GM12892 (cell line): ENCODE measurements at places on chromosomes 5 and 9.
A peak's percentile ranks its signal among the peaks of the same experiment; 100 is the strongest.

DNA sequence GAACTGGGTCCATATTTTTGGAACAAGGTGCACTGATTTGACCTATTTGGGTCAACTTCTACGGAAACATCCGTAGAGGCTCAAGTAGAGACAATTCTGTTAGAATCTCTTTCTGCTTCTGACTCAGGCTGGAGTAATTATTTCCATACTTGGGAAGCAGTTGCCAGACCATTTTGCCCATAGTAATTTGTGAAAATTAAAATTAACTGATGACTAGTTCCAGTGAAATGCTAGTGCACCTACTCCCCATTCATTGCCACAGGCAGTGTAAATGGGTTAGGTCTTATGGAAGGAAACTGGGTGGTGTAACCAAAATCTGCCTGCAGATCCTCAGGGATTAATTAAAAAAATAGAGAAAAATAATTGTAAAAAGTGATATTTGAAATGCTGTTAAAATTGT is 201.1 kb downstream of the TENT4A start:
- no peak for DNase-seq

- DNase-seq = no peak
These were observed 175.7 kb upstream of the OTULINL start for GRCh38 chr5:14405706-14406553.

DNA sequence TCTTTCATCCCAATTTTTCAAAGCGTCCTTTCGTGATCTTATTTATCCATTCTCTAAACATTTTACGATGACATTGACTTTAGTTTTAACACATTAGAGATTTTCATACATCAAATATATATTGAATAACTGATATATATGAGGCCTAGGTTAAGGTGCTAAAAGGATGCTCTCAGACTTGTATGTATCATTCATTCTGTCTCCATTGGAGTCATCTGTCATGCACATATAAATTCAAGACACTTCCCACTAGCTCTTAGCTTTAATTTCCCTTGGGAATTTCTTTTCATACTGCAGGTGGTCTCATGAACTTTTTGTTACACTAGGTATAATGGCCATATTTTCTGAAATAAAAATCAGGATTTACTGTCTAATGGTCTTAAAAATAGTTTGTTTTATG is 635.8 kb upstream of the C9orf72 start:
- no peak for DNase-seq

GRCh38 chr5:108379722-108380530 is 2.0 kb downstream of the FBXL17 start:
- DNase-seq = no peak

DNA sequence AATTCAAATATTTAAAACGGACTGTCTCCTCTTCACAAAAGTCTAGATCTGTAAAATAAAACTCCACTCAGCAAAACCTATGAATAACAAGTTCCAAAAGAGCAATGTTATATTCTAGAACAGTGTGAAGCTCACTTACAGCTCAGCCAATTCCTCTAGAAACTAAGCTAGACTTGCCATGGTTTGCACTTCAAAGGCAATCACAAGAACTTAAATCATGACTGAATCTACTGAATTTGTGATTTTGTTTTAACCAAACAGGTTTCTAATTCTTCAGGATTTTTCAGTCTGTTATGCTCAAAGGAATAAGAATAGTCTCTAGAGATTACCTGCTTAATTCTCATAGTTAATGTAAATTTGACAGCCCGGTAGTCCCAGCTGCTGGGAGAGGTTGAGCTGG is 1.4 kb upstream of the PKD2L2 start:
- no peak for DNase-seq

DNA sequence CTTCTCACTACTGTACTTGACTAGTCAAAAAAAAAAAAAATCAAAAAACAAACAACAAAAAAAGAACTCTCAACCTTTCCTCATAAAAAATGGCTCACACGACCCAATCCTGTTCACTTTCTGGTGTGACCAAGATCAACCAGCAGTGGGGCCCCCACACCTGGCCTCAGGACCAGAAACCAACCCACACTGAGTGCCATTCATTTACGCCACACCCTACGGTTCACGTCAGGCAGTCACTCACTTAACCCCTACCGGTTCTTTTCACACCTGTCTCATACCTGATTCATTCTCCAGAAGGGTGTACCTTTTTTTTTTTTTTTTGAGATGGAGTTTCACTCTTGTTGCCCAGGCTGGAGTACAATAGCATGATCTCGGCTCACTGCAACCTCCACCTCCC is 5.7 kb downstream of the SUSD1 start:
- no peak for DNase-seq

- peak; percentile 66 for DNase-seq
These were observed 17.3 kb downstream of the SLC22A5 start for GRCh38 chr5:132386644-132387286.

- DNase-seq = no peak
These were observed 8.9 kb downstream of the PARP8 start for GRCh38 chr5:50675385-50675784.

- no peak for DNase-seq
These were observed at the start of gene FYB1 for GRCh38 chr5:39219437-39219836. Gene FYB1 (minus strand): TSS chr5:39219563. CDS start chr5:39202960, 16,603 bp downstream.

DNA sequence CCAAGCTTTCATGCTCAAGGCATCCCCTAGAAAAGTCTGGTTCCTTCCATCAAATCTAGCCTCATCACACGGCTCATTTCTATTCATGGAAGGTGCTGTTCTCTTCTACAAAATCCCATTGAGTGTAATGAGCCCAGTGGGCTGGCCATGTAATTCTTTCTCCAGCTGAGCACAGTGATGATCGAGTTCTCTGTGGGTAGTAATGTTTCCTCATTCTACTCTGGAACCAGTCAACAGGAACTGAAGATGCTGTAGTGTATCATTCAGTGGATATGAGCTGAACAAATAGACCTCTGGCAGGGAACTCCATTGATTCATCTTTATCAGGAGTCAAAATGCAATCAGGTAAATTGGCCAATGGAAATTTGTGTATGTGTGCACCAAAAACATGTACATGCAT is 149.2 kb downstream of the LRRC70 start:
- no peak for DNase-seq

GRCh38 chr5:74149395-74149794 is 491.1 kb downstream of the ENC1 start:
- DNase-seq = no peak

- no peak for DNase-seq
These were observed 182.3 kb upstream of the MSX2 start for GRCh38 chr5:174542037-174542436.

DNA sequence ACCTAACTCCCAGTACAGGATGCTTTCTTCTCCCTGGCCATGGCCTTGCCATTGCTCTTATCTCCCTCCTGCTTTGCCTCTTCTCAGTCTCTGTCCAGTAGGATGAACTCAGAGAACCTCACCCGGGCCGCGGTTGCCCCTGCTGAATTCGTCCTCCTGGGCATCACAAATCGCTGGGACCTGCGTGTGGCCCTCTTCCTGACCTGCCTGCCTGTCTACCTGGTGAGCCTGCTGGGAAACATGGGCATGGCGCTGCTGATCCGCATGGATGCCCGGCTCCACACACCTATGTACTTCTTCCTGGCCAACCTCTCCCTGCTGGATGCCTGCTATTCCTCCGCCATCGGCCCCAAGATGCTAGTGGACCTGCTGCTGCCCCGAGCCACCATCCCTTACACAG is at the start of gene OR5C1:
OR5C1 (plus strand) TSS at position 103 of the 400 bp plus-strand sequence; CDS start at position 103, 0 bp downstream.
- no peak for DNase-seq

DNA sequence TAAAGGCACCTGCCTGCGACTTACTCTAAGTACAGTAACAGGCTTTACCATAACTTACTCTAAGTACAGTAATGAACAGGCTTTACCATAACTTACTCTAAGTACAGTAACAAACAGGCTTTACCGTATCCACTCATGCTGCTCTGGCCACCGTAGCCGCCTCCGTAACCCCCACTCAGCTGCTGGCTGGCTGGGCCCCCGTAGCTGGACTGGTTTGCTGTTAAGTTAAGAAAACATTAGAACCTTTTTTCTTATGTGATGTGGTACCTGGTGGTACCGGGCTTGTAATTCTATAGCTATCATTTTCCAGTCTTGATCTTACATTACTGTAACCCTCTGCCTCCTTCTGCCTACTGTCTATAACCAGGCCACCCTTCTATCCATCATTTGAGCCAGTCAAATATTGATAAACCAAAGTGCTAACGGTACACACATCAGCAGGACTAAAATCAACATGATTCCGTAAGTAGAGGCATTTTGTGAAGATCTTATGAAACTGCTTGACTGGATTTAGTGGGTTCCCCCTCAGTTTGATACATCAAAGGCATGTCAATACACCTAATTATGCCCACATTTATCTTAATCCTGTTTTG is 7.4 kb downstream of the HNRNPH1 start:
- DNase-seq = no peak

- DNase-seq = no peak
These were observed 18.5 kb downstream of the IFNA5 start for GRCh38 chr9:21286659-21287058.

GRCh38 chr5:1540831-1541701 is 17.3 kb upstream of the LPCAT1 start:
- no peak for DNase-seq
